ENCODE measurements at places on chromosomes 16 and 17. TPM values are rescaled to one million over a fixed set of nuclear protein-coding genes. Genes with fewer than 3 reads are reported as not detected.
A peak's percentile ranks its signal among the peaks of the same experiment; 100 is the strongest.

DNA sequence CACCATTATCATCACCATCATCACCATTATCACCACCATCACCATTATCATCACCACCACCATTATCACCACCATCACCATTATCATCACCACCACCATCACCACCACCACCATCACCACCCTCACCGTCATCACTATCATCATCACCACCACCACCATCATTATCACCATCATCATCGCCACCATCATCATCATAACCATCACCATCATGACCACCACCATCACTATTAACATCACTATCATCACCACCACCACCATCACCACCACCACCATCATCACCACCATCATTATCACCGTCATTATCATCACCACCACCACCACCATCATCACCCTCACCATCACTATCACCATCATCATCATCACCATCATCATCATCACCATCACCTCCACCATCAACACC is 9.1 kb downstream of the FOXL1 start:
- DNase-seq: no peak

DNA sequence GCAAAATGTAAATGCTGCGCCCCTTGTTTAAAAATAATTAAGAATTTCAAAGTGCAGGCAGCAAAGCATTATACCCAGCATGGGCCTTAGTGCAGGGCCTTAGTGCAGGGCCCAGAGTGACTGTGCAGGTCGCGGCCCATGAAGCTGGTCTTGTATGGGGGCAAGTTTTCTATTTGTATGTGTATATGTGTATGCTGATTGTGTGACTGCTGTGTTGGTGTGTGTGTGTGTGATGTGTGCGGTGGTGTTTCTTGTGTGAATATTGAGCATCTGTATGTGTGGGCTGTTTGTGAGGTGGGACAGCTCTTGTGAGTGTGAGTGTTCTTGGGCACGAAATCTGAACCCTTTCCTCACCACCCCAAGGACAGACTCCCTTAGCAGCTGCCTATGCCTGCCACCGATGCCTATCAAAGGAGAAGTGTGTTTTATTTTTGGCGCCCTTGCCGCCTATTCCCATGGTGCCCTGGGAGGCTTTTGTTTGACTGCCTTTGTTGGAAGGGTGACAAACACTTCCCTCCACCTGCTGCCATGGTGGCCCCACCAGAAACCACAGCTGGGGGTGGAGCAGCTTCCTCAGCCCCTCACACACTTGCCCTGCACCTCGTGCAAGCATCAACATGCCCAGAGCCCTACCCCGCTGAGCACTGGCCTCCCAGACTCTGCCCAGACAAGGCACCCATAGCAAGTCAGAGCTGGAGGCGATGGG is 18.0 kb downstream of the CCR7 start:
- peak; percentile 72 for DNase-seq

GRCh38 chr17:2931876-2932275 is 131.5 kb downstream of the OR1D5 start:
- DNase-seq: no peak

Gene KLHL10
- total RNA-seq: not detected

DNA sequence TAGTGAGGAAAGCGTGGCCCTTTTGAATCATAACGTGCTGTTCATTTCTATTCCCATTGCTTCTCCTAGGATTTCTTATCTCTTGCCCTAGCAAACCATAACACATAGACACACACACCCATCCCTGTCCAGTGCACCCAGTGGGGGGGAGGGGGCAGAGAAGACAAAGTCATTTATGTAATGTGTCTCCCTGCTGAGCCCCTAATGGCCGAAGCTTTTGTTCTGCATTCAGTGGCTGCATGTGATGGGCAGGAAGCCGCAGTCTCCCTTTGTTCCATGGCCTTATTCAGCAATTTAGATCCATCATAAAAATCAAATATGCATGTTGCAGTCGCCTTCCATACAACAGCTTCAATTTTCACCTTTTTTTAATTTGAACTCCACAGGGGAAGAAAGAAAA is 325.4 kb downstream of the ZFHX3 start:
- no peak for DNase-seq

DNA sequence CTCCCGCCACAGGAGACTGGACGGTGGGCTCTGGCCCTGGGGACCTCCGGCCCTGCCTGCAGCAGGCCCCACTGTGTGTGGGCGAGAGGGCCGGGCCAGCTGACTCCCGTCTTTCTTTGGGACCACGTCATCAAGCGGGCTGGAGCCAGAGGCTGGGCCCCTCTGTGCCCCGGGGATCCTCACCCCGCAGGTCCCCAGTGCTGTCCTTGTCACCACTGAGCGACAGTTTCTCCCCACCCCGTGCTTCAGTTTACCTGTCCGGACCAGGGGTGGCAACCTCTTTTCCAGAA is 181.9 kb upstream of the ZNF469 start:
- DNase-seq: no peak

Gene LPO
- total RNA-seq: not detected

Gene NME2
- 142 TPM for total RNA-seq

DNA sequence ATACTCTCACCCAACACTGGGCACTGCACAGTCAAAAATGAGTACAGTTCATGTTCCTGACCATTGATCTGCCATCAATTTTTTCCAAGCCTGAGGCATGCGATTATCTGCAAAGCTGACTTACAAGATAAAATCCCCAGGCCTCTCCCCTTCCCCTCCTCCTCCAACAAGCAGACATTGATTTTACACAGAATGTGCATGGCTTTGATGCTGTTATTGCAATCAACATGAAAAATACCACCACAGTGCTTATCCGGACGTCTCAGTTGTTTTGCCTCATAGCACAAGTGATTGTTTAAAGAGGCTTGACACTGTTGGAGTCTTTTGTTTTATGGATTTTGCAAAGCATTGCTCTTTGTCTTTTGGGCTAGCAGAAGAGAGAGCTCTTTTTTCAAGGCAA is 163.8 kb downstream of the TOX3 start:
- DNase-seq: no peak

GRCh38 chr16:85656351-85657266 is 32.1 kb downstream of the GINS2 start:
- no peak for DNase-seq
